ENCODE measurements at places on chromosomes 3 and 15.

GRCh38 chr15:46703871-46704637 is 1013.3 kb upstream of the SEMA6D start:
- DNase-seq = no peak

DNA sequence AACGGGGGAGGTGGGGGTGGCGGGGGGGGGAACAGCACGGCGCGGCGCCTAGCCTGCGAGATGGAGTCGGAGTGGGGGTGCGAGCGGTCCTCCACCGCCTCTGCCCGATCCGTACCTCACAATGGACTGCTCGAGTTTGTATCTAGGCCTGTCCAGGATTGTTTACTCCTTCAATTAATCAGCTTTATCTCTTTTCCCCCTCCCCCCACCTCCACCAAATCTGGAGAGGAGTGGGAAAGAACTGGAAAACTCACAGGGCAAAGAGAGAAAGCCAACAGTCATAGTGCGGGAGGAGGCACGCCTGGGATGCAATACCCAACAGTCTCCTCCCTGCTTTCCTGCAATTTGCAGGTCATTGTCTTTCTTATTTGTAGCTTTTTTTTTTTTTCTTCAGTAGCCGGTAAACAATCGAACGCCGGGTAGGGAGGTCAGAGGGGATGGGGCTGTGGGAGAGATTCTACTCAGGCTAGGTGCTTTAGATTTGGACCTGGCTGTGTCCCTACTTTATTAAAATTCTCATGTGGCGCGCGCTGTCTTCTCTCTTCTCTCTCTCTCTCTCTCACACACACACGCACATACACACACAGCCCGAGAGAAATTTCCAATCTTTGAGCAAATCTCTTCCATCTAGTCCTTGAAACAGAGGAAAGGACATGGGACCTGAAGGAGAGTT is 6.9 kb upstream of the MEIS2 start:
- DNase-seq = no peak

DNA sequence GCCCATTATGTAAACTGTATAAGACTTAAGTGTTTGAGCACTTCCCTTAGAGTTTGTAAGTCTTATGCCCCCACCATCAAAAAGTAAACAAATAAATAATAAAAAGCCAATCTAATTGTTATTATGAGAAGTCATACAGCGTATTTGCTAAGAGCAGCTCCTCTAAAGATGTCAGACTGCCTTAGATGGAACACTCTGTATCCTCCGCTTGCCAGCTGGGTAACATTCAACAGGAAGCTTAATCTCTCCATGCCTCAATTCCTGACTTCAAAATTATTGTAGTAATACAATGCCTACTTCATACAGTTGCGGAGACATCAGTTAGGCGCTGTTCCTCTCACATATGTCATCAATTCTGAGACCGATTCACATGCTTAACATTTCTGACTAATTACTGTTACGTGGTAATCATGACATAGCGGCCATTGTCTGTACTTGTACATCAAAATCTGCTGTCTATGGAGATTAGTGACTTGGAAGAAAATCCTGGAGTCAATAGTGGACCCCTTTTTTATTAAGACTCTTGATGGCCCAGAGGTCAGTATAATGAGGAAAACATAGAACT is 417.7 kb downstream of the LPP start:
- no peak for DNase-seq

DNA sequence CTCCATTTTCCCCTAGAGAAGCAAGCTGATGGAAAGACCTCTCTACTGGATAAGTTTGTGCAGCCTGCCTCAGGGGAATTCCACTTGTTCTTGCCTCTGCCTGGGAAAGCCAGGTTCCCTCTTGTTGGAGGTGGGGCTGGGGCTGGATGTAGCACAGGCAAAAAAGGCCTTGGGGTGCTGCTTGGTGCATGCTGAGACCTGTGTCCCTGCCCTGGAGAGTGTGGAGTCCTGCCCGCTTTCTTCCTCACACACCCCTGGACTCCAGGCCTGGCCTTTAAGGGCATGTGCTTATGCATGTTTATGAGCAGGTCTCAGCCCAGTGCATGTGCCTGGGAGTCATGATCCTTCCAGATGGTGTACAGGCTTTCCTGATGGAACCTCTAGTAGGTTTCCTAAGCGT is 23.5 kb upstream of the JMJD7 start:
- no peak for DNase-seq

GRCh38 chr3:38127611-38128302 is 9.2 kb downstream of the ACAA1 start:
- DNase-seq = no peak

- no peak for DNase-seq
These were observed 154.3 kb upstream of the ZBTB20 start for GRCh38 chr3:115301364-115301860.

- no peak for DNase-seq
These were observed 80.9 kb upstream of the DCBLD2 start for GRCh38 chr3:98982351-98982750.

- DNase-seq = no peak
These were observed 24.6 kb downstream of the AQR start for GRCh38 chr15:34944936-34945335.

GRCh38 chr3:121667333-121667732 is 6.6 kb upstream of the HCLS1 start:
- DNase-seq = no peak

GRCh38 chr15:33313491-33313890 is 2.7 kb downstream of the RYR3 start:
- DNase-seq = no peak

- no peak for DNase-seq
These were observed 62.2 kb downstream of the SEC22A start for GRCh38 chr3:123263941-123264340.

- DNase-seq = peak; percentile 86
These were observed 11.4 kb upstream of the CSPG4 start for GRCh38 chr15:75723847-75724660.

GRCh38 chr3:71056327-71056726 is 527.2 kb downstream of the FOXP1 start:
- no peak for DNase-seq

GRCh38 chr15:92745845-92746271 is 90.3 kb upstream of the FAM174B start:
- no peak for DNase-seq

DNA sequence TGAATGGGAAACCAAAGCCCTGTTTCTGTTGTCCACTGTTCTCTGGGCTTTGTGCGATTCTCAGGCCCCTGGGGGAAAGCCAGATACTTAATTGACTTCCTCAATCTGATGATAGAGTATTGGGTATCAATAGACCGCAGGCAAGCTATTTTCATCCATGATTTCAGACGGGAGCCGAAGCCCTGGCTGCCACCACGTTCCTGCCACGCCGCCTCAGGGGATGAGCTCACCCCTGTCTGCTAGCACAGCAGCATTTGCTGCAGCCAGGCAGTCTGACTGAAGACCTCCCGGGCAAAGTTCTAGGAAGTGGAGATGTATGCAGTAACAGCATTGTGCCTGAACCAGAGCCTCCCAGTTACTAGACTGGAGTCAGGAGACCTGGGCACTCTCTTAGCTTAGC is 69.8 kb downstream of the ISG20 start:
- no peak for DNase-seq

GRCh38 chr3:62073038-62073437 is 300.3 kb downstream of the FEZF2 start:
- DNase-seq = no peak

DNA sequence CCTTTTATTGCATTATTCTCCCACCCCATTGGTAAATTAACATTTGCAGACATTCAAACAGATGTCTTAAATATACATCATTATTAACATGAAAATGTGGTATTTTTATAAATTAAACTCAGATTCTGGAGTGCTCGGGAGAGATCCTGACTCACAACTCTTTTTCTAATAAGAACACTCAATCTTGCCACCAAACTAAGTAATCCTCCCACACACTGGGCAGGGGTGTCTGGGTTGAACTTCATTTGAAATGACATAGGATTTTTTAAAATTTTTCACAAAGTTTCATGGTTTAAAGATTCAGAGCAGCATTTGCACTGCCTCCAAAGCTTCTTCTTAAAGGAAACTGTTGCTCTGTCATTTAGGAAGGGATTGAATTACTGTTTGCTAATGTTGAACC is 754.3 kb downstream of the MECOM start:
- DNase-seq = no peak

DNA sequence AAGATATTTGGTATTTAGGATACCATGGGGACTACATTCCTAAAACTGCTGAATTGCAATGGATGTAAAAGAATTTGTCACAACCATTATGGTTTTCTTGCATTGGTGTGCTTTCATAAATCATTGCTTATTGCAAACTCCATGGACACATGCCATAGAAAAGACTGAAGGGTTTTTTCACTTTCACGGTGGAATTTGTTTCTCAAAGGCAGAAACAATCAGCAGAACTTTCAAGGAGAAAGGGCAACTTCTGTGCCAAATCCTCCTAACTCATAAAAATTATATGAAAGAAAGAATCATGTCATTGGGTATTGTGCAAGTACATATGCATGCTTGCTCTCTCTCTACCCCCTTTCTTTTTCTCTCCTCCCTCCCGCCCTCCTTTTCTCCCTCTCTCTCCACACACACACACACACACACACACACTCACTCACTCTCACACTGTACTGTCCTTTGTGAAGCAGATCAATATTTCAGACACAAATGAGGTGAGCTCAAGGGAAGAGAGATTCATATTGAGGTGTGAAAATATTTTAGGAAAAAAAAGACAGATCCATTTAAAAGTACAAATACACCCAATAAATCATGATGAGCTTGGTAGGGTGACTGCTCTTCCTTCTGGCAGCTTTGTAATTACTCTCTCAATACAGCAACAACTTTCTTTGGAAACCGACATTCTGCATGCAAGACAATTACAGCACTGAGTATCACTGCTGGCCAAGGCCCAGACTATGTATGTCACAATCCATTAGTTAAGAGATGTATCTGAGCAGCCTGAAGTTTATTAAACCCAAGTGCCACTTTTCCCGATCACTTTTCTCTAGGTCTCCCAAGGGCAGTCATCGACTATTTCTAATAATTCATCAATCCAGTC is 492.6 kb downstream of the TUSC7 start:
- DNase-seq = no peak

DNA sequence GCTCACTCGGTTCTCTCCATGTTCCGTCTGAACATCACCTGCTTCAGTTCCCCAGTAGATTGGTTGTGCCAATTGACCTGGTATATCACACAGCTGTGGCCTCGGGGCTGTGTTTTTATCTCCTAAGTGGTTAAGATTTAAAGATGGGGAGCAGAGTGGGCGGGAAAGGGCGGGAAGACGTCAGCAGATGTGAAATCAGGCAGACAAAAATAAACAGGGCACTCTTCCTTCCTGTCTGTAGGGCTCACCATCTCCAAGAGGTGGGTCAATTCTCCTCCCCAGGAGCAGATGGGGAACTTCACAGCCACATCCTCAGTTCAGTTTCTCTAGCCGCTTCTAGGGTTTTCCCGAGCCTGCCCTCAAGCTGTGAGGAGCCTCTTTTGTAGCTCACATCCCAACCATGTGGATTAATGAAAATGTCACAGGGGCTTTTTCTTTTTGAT is 26.8 kb upstream of the LIMD1 start:
- no peak for DNase-seq

DNA sequence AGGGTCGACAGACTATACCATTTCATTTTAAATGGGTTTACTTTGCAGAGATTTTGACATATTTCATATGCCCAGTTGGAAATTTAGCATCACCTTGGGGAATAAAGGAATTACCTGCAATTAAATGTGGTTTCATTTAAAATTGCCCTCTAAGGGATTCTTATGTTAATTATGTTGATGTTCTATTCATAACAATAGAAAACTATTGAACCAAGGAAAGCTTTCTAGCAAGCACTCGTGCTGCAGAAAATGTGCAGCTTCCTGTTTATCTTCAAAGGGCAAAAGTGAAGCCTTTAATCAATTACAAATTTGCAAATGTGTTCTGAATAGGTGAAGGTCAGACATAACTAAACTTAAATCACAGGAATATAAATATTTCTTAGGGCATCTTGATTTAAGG is 352.1 kb downstream of the CHST2 start:
- no peak for DNase-seq

- DNase-seq = no peak
These were observed 91.7 kb upstream of the PRICKLE2 start for GRCh38 chr3:64316971-64317370.
